ENCODE measurements at places on chromosomes 11 and 22.

GRCh38 chr11:23570828-23571227, 710.6 kb upstream of the CCDC179 start:
- no peak for DNase-seq

- DNase-seq: no peak
Observed at GRCh38 chr11:59192446-59193020, 20.2 kb downstream of the MPEG1 start.

DNA sequence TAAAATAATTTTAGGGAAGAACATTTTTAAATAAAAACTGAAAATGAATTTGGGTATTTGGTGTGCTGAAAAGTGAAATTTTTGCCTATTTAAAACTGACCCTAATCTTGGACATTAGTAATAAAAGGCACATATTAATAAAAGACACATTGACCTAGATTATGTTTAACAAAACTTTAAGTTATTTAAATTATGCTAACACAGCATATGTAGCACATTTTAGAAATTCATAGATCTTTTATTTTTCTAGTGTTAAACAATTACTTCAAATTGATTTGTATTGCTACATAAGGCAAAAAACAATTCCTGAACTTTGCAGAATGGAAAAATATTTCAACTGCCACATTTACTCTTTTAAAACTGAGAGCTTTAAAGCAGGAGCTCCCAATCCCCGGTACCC, 10.6 kb downstream of the C11orf58 start:
- no peak for DNase-seq

DNA sequence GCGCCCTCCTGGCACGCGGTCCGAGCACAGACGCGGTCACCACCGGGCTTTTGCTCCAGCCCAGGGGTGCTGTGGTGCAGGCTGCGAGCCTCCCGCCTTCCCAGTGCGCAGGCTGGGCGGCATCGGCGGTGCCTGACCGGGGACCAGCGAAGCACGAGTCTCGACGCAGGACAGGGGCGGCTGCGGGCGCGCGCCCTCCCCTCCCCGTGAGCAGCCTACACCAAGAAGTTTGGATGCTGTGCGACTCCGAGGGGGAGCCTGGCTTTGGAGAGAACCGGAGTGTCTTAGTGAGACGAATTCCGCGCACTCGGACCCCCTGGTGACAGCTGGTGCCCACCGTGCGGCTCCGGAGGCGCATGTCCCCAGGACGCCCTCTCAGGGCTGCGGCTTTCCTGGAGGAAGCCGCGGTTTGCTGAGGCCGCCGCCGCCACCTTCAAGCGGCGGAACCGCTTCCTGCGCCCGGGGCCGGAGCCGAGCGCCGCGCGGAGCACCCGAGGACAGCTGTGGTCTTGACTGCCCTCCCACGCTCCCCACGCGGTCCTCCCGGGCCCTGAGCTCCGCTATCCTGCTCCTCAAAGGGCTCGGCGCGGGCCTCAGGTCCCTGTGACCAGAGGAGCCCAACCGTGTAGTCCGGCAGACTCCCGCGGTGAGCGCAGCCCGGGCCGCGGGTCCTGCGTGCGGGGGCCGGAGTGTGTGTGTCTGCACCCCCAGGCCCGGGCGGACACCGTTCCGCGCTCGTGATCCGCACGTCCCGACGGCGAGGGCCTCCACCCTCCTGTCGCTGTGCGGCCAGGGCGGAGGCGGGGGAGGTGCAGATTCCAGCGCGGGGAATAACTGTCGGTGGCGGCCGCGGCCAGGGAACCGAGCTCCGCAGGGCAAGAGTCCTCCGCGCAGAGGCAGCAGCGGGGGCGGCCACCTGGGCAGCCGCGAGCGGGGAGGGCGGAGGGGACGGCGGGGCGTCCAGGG, 1.7 kb downstream of the FGF3 start:
- DNase-seq: no peak

GRCh38 chr22:45580726-45581381, 78.2 kb downstream of the FBLN1 start:
- no peak for DNase-seq

DNA sequence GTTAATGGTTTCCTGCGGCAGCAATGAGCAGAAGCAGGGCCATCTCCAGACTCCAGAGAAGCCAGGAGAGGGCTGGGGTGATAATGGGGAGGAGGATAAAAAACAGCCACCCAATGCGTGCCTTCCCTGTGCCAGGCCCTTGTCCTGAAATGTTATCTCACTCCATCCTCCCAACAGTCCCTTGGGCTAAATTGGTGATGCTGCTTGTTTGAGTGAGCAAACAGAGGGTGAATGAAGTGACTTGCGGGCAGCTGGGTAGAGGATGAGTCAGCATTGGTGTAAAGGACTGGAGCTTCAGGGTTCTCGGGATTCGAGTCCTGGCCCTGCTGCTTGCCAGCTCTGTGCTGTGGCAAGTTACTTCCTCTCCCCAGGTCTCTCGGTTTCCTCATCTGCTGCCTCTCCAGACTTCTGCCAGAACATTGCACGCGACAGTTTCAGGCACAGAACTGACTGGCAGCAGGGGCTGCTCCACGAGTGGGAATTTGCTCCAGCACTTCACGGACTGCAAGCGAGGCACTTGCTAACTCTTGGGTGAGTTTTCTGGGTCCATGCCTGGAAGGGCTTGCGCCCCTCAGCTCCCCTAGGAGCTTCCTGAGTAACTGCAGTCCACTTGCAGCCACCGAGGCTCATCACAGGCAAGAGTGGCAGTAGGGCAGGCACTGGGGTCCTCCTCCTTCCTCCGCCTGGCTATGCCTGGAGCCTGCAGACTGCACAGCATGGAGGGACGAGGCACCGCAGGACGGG, at the start of gene P2RY6:
TSS of gene P2RY6 (plus strand) at position 403 of the 744 bp plus-strand sequence. CDS start 24,181 bp downstream, outside the sequence.
- DNase-seq: no peak

DNA sequence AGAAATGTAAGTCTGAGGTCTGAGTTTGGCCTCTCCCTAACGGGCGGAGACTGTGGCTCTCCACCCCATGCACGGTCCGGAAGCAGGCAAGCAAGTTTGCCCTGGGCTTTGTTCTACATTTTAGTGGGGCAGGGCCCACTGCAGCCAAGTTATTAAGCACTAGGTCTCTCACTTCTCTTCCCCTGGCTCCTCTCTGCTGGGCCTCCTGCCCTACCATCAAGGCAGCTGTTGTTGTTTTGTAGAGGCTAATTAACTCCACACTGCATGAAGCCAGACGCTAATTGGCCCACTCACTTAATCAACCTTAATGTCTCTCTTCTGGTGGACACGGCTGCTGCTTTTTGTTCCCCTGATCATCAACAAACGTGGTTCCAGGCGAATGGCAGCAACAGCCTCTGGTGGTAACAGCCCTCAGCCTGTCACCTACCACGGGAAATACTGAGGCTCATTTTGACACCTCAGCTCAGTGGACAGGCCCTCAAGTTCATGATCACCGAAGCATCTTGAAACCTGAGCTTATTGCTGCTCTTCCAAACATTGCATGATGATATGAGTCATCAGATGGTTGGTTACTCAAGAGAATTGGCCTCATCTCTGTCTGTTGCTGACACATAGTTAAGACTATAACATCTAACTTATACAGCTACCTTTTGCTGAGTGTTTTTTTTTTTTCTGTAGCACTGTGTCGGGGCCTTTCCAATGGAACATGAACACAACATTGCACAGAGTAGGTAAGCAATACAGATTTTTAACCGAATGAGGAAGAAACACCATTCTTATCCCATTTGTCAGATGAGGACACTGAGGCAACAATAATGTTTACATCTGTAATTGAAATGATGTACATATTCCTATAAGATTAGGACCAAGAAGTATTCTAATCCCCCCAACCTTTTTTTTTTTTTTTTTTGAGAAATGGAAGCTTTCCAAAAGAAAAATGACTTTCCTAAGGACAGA, 20.8 kb upstream of the LMO2 start:
- peak; percentile 41 for DNase-seq

- DNase-seq: no peak
Observed at GRCh38 chr11:69958308-69958707, 119.8 kb upstream of the ANO1 start.

GRCh38 chr22:37337204-37337943, 55.1 kb downstream of the CYTH4 start:
- no peak for DNase-seq
